Tongue (tissue), 3 donors: ENCODE measurements at places on chromosomes 3 and 15.

DNA sequence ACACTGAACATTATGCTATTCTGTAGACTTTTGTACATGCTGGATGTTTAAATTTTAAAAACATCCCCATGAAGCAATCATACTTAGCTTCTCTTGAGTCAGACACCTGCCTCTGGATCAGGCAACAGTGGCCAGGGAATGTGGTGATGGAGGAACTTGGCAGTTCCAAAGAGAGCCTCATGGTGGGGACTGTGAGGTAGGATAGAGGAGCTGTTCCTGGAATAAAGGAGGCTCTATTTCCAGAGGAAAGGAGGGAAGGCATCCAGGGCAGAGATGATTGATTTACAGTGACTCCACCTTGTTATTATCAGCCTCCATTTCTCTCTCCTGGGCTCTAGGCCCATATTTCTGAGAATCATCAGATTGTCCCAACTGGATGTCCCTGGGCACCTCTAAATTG is 35.0 kb upstream of the ABHD17C start:
- peak; percentile 46 for DNase-seq

- no peak for DNase-seq
Measured at GRCh38 chr3:58351920-58352319, 19.2 kb downstream of the PXK start.

GRCh38 chr15:31150732-31151231 is 49.3 kb upstream of the TRPM1 start:
- DNase-seq: peak; percentile 37

DNA sequence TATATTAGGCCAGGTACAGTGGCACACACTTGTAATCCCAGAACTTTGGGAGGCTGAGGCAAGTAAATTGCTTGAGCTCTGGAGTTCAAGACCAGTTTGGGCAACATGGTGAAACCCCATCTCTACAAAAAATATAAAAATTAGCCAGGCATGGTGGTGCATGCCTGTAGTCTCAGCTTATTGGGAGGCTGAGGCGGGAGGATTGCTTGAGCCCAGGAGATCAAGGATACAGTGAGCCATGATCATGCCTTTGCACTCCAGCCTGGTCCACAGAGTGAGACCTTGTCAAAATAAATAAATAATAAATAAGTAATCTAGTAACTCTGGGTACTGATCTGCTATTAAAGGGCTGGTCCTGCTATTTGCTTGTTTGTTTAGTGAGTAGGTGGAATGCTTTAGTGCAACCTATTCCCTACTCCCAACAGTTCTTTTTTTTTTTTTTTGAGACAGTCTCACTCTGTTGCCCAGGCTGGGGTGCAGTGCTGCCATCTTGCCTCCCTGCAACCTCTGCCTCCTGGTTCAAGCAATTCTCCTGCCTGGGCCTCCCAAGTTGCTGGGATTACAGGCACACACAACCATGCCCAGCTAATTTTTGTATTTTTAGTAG is 9.1 kb upstream of the INO80 start:
- DNase-seq: no peak

DNA sequence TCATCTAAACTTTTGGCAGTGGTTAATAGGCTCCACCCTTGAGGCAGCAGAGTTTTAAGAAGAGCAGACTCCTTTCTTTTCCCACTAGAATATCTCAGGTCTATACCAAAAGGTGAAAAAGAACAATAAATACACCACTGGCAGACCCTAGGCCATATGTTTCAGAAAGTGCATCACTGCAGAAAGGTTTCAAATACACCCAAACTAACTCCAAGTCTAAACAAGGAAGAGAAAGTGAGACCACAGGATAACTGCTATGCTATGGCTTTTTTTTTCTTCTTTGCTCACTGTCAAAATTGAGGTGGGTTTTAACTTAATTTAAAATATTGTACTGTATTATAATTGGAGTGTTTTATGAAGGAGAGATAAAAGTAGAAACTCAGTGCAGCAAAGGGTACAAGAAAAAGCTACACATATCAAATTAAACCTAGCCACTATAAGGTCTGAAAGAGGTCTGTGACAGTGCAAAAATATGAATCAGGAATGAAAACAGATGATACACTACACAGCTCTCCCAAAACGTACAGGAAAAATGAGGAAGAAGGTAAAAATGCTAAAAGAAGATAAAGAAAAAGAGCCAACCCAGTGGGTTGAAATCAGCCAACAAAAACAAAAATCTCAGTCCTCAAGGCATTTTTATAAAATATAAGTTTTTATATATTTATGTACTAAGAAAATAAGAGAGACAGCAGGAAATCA is 8.4 kb downstream of the SNX4 start:
- no peak for DNase-seq

DNA sequence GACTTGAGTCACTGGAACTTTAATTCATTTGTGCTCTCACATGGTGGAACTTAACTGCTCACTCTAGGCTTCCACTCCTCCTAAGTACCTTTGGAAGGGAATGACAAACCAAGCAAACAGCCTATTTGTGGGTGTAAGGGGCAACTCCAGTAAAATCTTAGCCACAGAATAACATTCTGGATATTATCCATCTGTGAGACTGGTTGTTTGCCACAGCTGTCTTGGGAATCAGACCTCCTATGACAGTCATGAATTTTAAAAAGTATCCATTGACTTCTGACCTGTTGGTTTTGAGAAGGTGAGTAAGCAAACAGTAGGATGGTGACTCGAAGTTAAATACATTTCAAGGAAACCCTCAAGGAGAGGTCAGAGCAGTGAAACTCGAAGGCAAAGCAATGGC is 147.3 kb upstream of the CDIN1 start:
- no peak for DNase-seq

- no peak for DNase-seq
Measured at GRCh38 chr3:17038900-17039553, 154.3 kb downstream of the PLCL2 start.

DNA sequence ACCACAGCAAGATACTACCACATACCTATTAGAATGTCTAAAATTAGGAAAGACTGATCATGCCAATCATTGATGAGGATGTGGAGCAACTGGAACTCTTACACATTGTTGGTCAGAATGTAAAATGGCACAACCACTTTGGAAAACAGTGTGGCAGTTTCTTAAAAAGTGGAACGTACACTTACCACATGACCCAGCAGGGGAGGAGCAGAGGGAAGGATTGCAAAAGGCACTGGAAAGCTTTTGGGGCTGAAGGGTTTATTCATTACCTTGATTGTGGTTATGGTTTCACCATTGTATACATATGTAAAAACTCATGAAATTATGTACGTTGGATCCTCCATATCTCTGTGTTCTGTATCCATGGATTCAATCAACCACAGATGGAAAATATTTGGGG is 3.3 kb upstream of the EHD4 start:
- no peak for DNase-seq

DNA sequence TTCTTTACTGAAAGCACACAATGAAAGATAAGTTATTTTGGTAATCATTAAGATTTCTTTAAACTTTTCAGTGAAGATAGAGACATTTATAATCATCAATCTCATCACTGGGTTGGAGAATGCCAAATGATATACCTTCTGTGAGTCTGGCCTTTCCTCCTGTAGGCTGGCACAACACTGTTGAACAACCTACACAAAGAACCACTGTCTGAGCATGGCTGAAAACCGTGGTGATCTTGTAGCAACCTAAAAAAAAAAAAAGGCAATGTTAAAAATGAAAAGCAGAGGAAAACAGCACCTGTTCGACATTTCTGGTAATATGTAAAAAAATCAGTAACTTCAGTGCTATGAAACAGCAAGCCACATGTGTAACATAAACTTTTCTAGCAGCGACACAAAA is 1.8 kb downstream of the RPS27L start:
- no peak for DNase-seq

- no peak for DNase-seq
Measured at GRCh38 chr3:63921741-63922482, 9.7 kb upstream of the SCAANT1 start.

GRCh38 chr3:121431726-121432517 is 113.9 kb downstream of the POLQ start:
- peak; percentile 15 for DNase-seq

- DNase-seq: peak; percentile 54
Measured at GRCh38 chr3:197335428-197336132, 37.2 kb upstream of the DLG1 start.

GRCh38 chr15:58520936-58521292 is 89.1 kb downstream of the LIPC start:
- no peak for DNase-seq

DNA sequence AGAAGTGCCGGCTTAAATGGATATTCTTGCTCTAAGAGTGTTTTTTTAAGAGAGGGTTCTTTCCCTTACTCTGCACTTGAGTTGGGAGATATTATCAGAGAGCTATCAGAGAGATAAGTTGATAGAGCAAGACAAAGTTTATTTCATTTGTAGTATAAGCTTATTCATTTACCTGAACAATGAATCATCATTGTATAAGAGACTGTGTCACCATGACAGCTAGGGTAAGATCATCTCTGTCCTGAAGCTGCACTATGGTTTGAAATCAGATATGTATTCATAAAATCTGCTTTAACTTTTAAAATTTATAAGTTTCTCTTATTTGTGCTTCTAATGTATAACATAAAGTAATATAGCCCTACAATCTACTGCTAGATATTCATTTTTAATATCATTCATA is 128.1 kb upstream of the ARL6 start:
- no peak for DNase-seq

DNA sequence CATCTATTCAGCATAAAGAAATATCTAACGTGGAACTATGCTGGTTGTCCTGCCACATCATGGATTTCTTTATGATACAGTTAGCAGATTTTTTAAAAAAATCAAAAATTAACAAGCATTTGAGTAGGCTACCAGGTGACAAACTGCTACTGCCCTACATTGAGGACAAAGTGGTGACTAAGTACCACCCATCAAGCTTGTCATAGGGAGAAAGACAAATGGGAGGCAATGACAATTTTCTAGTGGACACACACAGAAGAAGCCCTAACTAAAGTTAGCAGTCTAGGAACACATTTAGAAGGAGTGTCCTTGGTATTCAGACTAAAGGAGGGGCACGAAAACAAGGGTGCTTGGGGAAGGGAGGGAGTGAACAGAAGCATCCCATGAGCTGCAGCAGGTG is 131.2 kb downstream of the TBL1XR1 start:
- no peak for DNase-seq

- no peak for DNase-seq
Measured at GRCh38 chr3:121962443-121962842, 59.6 kb downstream of the ILDR1 start.

GRCh38 chr3:12553921-12554391 is 2.9 kb upstream of the MKRN2 start:
- peak; percentile 50 for DNase-seq

DNA sequence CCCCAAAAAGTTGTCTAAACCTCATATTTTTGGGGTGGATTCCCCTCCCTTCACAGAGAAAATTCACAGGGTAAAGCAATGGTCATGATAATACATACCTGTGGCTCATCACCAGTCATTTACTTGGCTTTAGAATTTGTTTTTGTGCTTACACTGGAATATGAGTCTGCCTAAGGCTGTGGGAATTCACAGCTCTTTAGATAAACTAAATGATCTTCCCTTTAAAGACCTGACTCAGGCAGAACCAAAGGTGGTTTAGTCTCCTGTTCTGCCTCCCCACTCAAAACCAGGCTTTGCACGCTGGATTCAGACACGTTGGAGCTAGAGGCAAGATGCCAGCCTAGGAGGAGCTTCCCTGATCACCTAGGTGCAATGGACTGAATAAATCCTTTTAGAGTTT is 40.3 kb upstream of the BNC1 start:
- no peak for DNase-seq

DNA sequence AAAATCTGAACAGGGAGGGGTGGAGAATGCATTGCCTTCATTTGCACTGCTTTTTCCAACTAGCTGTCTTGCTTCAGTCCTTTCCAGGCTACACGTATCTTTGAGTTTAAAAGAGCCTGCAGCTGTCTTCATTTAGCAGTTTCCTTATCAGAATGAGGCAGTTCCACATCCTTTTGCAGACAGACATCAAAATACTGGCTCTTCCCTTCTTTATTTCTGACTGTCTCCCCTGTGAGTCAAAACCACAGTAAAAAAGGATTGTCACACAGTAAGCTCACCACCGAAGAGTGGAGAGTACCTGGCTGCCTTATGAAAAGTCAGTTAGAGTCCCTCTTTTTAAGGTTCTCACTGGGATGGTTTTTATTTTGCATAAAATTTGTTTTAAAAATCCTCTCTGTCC is 205.5 kb upstream of the CD96 start:
- DNase-seq: no peak

- peak; percentile 72 for DNase-seq
Measured at GRCh38 chr15:31977812-31978661, 52.3 kb upstream of the CHRNA7 start.

DNA sequence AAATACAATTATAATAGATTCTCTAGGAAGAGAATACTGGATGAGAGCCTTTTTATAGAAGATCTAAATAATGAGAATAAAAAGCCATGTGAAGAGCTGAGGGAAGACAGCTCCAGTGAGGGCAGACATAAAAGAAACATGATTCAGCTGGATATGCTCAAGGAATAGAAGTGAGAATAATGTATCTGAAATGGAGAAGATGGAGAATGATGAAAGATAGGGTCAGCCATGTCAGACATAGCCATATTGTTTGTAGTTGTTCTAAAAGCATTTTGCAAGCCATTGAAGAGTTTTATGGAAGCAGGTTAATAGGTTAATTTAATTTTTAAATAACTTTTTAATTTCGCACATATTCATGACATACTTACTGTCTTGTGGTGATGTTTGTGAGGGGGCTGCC is 713.5 kb upstream of the ARPP21 start:
- DNase-seq: no peak

- DNase-seq: no peak
Measured at GRCh38 chr15:65777053-65777452, 15.0 kb downstream of the DENND4A start.

DNA sequence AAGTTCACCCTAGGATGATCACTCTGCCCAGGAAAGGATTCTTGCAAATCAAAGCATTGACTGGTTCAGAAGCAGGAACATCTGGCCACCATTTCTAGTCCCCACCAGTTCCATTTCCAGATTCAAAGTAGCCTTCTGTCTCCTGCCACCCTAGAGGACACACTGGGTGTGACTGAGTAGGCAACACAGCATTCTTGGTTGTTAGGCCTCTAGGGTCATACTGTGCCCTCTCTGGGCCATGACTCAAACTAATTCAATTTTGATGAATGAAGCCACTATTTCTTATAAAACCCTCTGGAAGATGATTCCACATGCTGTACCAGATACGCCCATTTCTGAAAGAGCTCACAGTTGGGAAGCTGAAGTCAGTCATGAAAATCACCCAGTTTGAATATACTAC is 69.7 kb downstream of the WDR76 start:
- no peak for DNase-seq
